ENCODE measurements at places on chromosomes 3 and 15. TPM values are rescaled to one million over a fixed set of nuclear protein-coding genes. Genes with fewer than 3 reads are reported as not detected.

- no peak for DNase-seq
Observed at GRCh38 chr3:62027796-62028195, 345.6 kb downstream of the FEZF2 start.

The NAA80 gene
- 8.7 TPM for polyA plus RNA-seq

DNA sequence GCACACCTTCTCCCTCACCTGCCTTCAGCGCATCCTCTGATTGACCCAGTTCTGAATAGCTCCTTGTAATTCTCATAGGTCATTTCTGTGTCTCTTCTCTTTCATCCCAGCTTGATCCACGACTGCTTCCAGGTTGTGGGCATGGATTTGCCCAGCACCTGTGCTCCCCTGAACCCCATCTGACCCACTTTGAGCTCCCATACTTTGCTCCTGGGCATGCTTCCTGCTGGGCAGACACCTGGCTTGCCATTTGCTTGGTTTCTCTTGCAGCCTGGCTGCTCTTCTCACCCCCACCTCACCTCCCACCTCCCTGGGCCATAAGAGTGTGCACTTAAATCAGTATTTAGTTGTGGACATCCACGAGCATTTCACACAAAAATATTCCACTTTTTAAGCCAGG lies 635.5 kb downstream of the TBL1XR1 start:
- DNase-seq = no peak

The CCDC39 gene
- 3.1 TPM for polyA plus RNA-seq

The SLC12A8 gene
- polyA plus RNA-seq = 5.5 TPM

The CLDN18 gene
- 1.6 TPM for polyA plus RNA-seq

The ASB14 gene
- polyA plus RNA-seq = 0.78 TPM

DNA sequence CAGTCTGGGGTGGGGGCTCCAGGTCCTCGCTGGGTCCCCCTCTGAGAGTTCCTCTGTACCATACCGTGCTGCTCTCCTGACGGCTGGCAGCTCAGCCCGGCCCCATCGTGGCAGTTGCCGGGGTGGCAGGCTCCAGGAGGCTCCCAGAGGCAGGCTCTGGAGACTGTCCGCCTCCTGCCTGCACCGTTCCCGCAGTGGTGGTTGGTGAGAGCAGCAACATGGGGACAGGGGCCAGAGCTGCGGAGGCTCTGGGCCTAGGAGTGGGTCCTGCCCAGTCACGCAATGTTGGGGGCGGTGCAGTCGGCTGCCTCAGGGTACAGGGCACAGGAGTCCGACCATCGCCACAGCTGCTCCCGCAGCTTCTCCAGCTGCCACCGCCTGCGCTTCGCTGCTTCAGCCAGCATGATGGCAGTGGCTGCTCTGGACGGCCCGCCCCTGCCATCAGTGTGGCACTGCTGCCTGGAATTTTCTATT lies 492.7 kb downstream of the AGBL1 start:
- no peak for DNase-seq

GRCh38 chr15:57865294-57865693 lies 158.8 kb downstream of the POLR2M start:
- DNase-seq = no peak

- no peak for DNase-seq
Observed at GRCh38 chr3:110623571-110623970, 448.0 kb upstream of the NECTIN3 start.

The GASK1A gene
- 3.7 TPM for polyA plus RNA-seq

DNA sequence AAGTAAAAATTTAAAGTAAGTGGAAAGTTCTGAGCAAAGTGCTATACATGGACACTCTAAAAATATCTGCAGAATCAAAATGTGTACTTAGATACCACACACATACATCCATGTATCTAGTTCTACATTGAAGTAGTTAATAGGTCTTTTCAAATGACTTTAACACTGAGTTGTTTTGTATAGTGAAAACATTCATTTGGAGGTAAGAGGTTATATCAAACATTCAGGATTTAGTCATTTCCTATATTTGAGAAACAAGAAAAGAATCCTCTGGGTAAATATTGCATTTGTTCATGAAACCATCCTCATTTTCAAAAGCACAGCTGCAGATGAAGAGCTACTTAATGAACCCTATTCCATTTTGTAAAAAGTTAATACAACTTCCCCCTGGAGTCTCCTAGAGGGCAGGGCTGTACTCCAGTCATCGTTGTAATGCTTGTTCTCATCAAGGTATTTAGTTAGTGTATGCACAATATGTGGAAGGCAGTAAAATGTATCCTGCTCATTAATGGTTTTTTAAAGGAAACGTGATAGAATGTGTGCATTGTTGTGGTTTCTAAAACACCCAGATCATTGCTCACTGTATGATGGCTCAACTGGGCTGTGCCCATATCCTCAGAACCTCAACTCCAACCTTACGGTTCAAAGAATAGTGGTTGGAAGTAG lies 26.2 kb downstream of the ARPP21 start:
- no peak for DNase-seq

DNA sequence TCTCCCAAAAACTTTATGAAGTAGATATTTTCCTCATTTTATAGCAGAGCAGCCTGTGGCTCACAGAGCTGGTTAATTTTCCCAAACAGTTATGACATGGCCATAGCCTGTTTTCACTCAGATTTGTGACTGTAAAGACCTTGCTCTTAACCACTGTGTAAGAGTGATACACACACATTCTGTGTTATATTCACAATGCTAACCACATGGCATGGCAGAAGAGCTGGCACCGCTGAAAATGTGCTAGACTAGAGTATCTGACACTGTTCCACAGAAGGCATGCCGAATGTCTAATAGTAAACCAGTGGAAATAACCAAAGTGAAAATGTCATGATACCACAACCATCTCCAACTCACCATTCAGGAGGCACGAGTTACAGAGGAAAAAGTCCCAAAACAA lies 71.8 kb downstream of the PEX5L start:
- no peak for DNase-seq

All from left renal pelvis (tissue), 4 donors.